ENCODE measurements at places on chromosomes 12 and 14. TPM values are rescaled to one million over a fixed set of nuclear protein-coding genes. Genes with fewer than 3 reads are reported as not detected.
A peak's percentile ranks its signal among the peaks of the same experiment; 100 is the strongest.

DNA sequence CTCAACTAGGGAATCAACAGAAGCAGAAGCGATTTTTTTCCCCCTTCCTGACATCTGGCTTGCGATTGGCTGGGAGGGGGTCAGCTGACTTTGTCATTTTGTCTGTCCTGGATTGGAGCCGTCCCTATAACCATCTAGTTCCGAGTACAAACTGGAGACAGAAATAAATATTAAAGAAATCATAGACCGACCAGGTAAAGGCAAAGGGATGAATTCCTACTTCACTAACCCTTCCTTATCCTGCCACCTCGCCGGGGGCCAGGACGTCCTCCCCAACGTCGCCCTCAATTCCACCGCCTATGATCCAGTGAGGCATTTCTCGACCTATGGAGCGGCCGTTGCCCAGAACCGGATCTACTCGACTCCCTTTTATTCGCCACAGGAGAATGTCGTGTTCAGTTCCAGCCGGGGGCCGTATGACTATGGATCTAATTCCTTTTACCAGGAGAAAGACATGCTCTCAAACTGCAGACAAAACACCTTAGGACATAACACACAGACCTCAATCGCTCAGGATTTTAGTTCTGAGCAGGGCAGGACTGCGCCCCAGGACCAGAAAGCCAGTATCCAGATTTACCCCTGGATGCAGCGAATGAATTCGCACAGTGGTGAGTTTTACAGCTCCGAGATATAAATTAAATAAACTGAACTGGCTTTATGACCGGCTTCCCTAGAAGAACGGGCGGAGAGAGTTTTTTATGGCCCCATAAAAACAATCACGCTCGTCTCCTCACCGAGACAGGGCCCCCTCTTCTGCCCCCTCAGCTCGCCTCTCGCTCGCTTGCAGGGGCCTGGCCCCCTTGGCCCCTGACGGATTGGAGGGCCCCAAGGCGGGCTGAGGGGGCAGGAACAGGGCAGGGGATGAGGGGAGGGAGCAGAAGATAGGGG lies at the start of gene HOXC6:
Gene HOXC6, plus strand, starts transcription at position 127 of the 888 bp plus-strand sequence. Its CDS starts 82 bp downstream, at position 209.
- H3K27ac ChIP-seq = no peak within 1 kb of the TSS
- peaks cover 88% of the 10 kb centered on the region for H3K27me3 ChIP-seq
- H3K4me3 ChIP-seq = no peak within 1 kb of the TSS
- no peaks in the 10 kb centered on the region for H3K36me3 ChIP-seq
- no peak for DNase-seq

DNA sequence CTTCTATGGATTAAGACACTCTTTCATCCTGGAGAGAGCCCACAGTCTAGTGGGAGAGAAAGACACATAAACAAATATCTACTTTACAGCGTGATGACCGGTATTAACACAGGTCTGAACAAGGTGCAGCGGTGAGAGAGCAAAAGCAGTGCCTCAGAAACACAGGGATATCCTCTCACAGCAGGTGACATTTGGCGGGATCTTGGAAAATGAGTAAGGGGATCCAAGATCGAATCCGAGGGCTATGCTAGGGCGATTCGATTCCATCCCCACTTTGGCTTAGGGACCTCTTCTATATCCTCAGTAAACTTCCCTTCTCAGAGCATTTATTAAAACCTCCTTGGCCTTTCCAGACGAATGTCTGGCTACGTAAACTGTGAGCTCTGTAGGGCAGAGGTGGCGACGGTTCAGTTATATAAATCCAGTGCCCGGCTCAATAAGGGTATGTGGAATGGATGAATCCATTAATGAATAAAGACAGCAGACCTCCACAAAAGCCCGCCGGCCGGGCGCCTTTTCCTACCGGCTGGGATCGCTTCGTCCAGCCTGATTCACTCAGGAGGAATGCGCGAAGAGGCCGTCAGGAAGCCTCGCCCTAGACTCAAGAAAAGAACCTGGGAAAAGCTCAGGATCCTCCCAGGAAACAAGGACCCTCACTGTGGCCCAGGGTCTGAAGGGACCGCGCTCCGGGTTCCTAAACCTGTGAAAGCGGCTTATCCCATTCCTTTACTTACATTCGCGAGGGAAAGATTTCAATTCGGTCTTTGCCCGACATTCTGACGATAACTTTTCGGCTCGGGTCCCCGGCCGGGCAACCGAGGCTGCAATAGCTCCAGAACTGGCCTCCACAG lies 455 bp downstream of the ATP6V1D start:
- H3K27ac ChIP-seq = peak overlapping the region; percentile 96
- no peak for DNase-seq
- no peaks in the 10 kb centered on the region for H3K27me3 ChIP-seq
- peaks cover under 1% of the 10 kb centered on the region for H3K36me3 ChIP-seq
- peaks cover 17% of the 10 kb centered on the region for H3K4me1 ChIP-seq
- peak overlapping the region; percentile 70 for H3K4me3 ChIP-seq

DNA sequence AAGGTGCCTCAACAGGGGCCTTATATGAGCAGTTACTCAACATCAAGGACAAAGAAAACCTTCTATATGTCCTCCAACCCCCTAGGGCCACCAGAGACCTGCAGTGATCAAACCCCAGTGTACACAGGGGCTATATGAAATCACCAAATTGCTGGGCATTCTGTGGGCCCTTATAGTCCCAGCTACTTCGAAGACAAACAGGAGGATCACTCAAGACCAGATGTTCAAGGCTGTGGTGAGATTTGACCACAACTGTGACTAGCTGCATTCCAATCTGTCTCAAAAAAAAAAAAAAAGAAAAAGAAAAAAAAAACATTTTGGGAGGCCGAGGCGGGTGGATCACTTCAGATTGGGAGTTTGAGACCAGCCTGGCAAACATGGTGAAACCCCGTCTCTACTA lies 51.0 kb upstream of the PRB2 start:
- no peaks in the 10 kb centered on the region for H3K27me3 ChIP-seq
- no peaks in the 10 kb centered on the region for H3K4me1 ChIP-seq
- no peak overlapping the region for H3K27ac ChIP-seq
- no peak overlapping the region for H3K4me3 ChIP-seq
- no peak for DNase-seq

GRCh38 chr12:30988086-30988485 lies 61.5 kb downstream of the TSPAN11 start:
- no peak overlapping the region for H3K27ac ChIP-seq
- DNase-seq = no peak
- H3K27me3 ChIP-seq = no peaks in the 10 kb centered on the region
- H3K4me3 ChIP-seq = no peak overlapping the region
- H3K4me1 ChIP-seq = no peaks in the 10 kb centered on the region

DNA sequence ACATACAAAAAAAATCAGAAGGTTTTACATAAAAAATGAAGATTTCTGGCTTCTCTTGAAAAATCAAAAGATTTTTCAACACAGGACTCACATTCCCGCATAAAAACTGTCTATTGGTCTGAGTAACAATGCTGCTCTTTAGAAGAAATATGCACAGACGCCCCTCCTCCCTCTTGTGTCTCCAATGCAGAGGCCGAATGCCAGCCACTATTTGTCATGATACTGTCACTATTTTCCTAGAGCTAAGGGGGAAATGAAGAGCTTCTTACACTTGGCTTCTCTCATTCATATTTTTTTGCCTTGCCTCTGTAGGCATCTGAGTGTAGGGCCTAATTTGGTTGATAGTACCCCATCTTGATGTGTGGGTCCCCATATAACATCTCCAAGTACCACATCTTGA lies 98.0 kb downstream of the BBS10 start:
- H3K4me3 ChIP-seq = no peak overlapping the region
- no peaks in the 10 kb centered on the region for H3K36me3 ChIP-seq
- no peaks in the 10 kb centered on the region for H3K27me3 ChIP-seq
- H3K4me1 ChIP-seq = no peaks in the 10 kb centered on the region
- no peak overlapping the region for H3K27ac ChIP-seq

- no peaks in the 10 kb centered on the region for H3K27me3 ChIP-seq
- no peak overlapping the region for H3K4me3 ChIP-seq
- H3K27ac ChIP-seq = no peak overlapping the region
- DNase-seq = no peak
- peaks cover 12% of the 10 kb centered on the region for H3K4me1 ChIP-seq
Measured at GRCh38 chr12:93415723-93416464, 25.9 kb downstream of the UBE2N start.

- H3K4me1 ChIP-seq = no peaks in the 10 kb centered on the region
- DNase-seq = no peak
- no peak overlapping the region for H3K4me3 ChIP-seq
- H3K27me3 ChIP-seq = no peaks in the 10 kb centered on the region
Measured at GRCh38 chr14:54209511-54210250, 187.1 kb upstream of the CDKN3 start.

- no peak overlapping the region for H3K4me3 ChIP-seq
- peaks cover 24% of the 10 kb centered on the region for H3K4me1 ChIP-seq
- H3K27ac ChIP-seq = peak overlapping the region; percentile 32
- no peaks in the 10 kb centered on the region for H3K27me3 ChIP-seq
Measured at GRCh38 chr12:1697271-1697670, 6.4 kb downstream of the ADIPOR2 start.

- H3K27ac ChIP-seq = no peak overlapping the region
- peak; percentile 10 for DNase-seq
- H3K4me3 ChIP-seq = peak overlapping the region; percentile 99
- peaks cover 12% of the 10 kb centered on the region for H3K27me3 ChIP-seq
- peaks cover 16% of the 10 kb centered on the region for H3K4me1 ChIP-seq
- no peaks in the 10 kb centered on the region for H3K36me3 ChIP-seq
Measured at GRCh38 chr14:32078023-32078857, 1.1 kb downstream of the ARHGAP5 start.

DNA sequence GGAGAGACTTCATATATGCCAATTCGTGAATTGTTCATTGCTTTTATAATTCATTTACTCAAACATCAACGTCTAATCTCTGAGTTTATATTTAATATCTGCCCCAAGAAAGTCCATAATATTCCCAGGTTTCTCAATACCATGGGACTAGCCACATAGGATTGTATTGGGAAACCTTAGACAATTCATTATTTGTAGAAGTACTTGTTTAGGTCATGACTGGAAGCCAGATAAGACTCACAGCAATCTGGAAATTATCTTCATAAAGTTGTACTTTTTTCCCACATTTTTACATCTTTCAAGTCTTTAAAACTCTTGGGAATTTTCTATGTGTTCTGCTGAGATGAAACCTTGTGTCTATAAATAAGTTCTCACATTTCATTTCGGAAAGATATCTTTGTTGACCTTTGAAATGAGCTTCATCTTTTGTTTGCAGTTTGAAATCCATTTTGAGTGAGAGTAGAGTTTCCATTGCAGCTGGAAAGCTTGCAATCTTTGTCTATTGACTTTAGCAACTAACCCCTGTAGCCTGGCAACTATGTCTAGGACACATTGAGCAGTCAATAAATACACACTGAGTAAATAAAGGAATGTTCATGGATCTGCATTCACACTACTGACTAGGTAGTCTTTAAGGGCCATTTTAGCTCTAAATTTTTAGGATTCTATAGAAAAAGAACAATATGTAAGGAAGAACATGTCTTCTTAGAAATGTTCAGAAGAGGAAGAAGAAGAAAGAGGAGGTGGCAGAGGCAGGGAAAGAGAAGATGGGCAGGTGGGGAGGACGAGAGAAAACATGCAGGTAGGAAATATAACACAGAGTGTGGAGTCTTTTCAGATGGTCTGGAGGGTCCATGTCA lies 154.4 kb downstream of the LRIG3 start:
- H3K4me3 ChIP-seq = no peak overlapping the region
- H3K36me3 ChIP-seq = no peaks in the 10 kb centered on the region
- H3K4me1 ChIP-seq = no peaks in the 10 kb centered on the region
- no peak overlapping the region for H3K27ac ChIP-seq
- no peaks in the 10 kb centered on the region for H3K27me3 ChIP-seq
- DNase-seq = no peak

The CLEC14A gene
- polyA plus RNA-seq = not detected

DNA sequence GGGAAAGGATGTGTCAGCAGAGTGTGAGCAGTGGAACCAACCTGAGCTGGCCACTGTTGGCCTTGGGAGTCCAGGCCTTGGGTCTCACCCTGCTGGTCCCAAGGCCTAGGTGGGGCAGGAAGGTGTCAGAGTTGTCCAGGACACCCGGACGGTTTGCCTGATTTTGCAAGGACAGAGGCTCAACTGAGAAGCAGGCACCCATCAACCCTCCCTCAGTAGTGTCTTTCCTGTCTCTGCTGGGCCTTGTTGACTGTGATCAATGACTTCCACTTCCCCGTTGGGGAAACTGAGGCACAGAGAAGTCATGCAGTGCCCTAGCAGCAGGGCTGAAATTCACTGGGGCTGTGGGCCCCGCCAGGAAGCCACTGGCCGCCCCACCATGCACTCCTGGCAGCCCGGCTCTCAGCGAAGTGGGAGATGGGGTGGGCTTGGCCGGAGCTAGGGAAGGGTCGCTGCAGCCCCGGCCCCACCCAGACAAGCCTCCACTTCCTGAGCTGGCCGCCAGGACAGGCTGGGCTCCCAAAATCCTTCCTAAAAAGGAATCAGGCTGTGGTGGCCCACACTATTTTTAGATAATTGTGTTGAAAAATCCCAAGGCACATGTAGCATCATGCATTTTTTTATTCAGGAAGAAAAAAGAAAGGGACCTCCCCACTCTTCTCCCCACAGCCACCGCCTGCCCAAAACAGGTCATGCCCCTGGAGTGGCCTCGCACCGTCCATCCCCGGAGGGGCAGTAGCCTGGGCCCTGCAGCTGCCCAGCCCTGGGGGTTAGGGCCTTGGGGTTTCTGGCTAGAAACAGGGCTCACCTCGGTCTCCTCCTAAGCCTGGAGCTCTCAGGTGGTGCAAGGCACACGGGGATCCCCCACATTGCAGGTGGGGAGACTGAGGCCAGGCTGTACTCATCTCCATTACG lies 127.4 kb downstream of the CALM1 start:
- no peak overlapping the region for H3K4me3 ChIP-seq
- H3K4me1 ChIP-seq = no peaks in the 10 kb centered on the region
- no peak overlapping the region for H3K27ac ChIP-seq
- no peaks in the 10 kb centered on the region for H3K27me3 ChIP-seq

The DNAI7 gene
- polyA plus RNA-seq = not detected

The ZNF385A gene
- polyA plus RNA-seq = 53.9 TPM

DNA sequence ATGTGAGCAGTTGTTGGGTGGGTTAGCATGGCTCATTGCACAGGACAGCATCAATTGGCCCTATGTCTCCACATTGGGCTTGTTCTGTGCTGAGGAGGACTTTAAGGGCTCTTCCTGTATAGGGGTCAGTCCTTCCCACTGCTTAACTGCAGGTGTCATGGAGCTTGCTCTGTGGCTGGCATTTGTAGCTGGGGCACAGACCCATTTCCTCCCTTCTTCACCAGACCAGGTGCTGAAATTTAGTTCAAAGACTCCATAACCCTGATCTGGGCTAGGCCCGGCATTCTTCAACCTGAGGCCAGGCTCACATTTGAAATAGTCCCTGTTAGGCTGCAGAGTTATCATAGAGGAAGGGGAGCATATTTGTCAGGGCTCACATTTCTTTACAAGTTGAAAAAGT lies 12.8 kb downstream of the CHST11 start:
- H3K36me3 ChIP-seq = no peaks in the 10 kb centered on the region
- no peak overlapping the region for H3K4me3 ChIP-seq
- H3K27me3 ChIP-seq = no peaks in the 10 kb centered on the region
- no peak for DNase-seq
- H3K4me1 ChIP-seq = peaks cover 69% of the 10 kb centered on the region

The AKAP3 gene
- not detected for polyA plus RNA-seq

Data from CD14-positive monocyte (primary cell).